Activated naive CD8-positive, alpha-beta T cell treated with anti-CD3 and anti-CD28 coated beads, Interleukin-2, amount 10 ng/mL, durations not matched to agents 7 days and 5 days (primary cell): ENCODE measurements at places on chromosomes 1 and 21. TPM values are rescaled to one million over a fixed set of nuclear protein-coding genes. Genes with fewer than 3 reads are reported as not detected.

The CATSPERE gene
- 1.1 TPM for total RNA-seq

The FLG2 gene
- total RNA-seq = not detected

The RSPH1 gene
- not detected for total RNA-seq

The AGPAT3 gene
- 75.4 TPM for total RNA-seq

The NOS1AP gene
- not detected for total RNA-seq

The NBPF11 gene
- total RNA-seq = 13.7 TPM

The AJAP1 gene
- not detected for total RNA-seq

The MASP2 gene
- total RNA-seq = not detected

The TMEM82 gene
- total RNA-seq = not detected

The PCSK9 gene
- total RNA-seq = not detected

The ADARB1 gene
- 48.3 TPM for total RNA-seq

The HMGCS2 gene
- not detected for total RNA-seq

The CD84 gene
- 58.5 TPM for total RNA-seq

The NHLH2 gene
- total RNA-seq = not detected

The MEGF6 gene
- 56.6 TPM for total RNA-seq

The AGMAT gene
- 7.6 TPM for total RNA-seq

The FRRS1 gene
- total RNA-seq = 4.7 TPM

The FABP3 gene
- total RNA-seq = not detected

The CRP gene
- not detected for total RNA-seq

The FAM72C gene
- total RNA-seq = 9.1 TPM

The TEX38 gene
- not detected for total RNA-seq

The RNU1-2 gene
- 3,257 TPM for total RNA-seq

The MYOG gene
- not detected for total RNA-seq

The NCF2 gene
- 8.0 TPM for total RNA-seq

The GJA9 gene
- total RNA-seq = not detected

The SPRR4 gene
- not detected for total RNA-seq

The PLA2G2C gene
- total RNA-seq = not detected

The MROH9 gene
- not detected for total RNA-seq

The LCE1E gene
- total RNA-seq = not detected
